ENCODE measurements at places on chromosomes 2 and 18.

DNA sequence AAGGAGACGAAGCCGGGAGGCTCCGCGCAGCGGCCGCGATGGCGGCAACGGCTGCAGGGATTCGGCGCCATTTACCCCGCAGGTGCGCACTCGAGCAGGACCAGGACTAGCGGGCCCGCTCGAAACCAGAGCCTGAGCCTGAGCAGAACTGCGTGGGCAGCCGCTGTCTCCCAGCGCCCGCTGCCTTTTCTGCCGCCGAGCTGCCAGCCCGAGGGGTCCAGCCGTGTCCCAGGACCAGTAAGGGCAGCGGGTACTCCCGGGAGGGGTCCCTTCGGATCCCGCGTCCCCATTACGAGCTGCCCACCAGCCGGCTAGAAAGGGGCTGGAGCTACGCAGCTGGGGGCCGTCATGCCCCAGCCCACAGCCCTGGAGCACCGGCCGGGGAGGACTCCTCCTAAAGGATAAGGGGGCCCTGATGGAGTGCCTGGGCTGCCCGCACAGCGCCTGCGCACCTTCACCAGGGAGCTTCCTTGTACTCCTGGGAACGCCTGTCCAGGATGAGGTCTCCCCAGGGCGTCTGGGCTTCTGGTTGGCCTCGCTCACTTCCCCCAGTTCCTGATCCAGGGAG lies 9.9 kb downstream of the ALPP start:
- DNase-seq, result no peak

DNA sequence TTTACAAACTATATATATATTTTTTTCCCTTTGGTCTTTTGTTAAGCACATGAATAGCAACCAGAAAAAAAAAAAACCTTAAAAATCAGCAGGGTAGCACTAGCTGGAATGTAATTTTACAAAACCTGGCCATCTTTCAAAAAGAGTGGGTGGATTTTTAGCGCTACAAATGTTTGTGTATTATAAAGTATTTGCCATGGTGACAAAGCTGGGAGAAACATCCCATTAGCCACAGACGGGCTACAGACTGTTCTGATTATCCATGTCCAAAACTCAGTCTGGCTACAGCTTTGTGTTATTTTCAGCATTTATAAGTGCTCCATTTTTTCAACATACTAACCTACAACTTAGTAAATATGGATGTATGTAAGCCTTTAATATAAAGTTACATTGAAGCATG lies 249.5 kb upstream of the TANK start:
- DNase-seq, result no peak

GRCh38 chr18:34203866-34204265 lies 20.8 kb downstream of the NOL4 start:
- DNase-seq, result no peak

DNA sequence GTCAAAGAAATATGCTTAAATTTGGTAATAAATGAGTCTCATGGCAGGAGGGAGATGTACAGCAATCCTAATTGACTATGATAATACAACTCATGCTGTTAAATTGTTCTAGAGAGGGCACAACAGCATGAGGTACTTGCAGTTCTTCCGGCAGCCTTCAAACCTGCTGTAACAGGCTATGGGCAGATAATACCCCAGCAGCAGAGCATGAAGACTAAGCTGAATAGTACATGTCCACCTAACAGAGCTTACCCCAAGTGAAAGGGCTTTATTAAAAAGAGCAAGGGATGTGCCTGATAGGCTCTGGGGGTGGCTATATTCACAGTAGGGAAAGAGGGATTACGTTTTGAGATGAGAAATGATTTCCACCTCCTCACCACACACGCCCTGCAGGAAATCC lies 28.9 kb downstream of the MRO start:
- DNase-seq, result no peak

DNA sequence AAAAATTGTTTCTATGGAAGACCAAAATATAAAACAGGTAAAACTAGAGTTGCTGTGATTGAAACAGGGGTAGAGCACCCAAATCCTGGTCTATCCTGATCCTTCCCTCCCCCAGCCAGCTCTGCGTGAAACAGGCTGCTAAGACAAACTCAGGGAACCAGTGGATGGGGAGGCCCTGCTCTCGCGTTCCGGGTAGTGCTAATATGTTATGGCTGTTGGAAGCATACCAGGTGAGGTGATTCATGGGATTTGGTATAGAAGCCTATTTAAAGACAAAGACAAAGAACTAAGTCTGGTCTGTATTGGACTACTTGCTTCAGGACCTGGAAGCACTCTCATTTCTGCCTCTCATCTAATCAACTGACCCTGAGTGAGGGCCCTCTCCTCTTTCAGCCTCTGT lies 63.0 kb upstream of the CCBE1 start:
- DNase-seq, result no peak

GRCh38 chr2:158101384-158101926 lies at the start of gene UPP2:
Gene UPP2, plus strand, starts transcription at chr2:158101876. Its CDS starts 188 bp downstream, at chr2:158102064.
- DNase-seq, result peak; percentile 18

DNA sequence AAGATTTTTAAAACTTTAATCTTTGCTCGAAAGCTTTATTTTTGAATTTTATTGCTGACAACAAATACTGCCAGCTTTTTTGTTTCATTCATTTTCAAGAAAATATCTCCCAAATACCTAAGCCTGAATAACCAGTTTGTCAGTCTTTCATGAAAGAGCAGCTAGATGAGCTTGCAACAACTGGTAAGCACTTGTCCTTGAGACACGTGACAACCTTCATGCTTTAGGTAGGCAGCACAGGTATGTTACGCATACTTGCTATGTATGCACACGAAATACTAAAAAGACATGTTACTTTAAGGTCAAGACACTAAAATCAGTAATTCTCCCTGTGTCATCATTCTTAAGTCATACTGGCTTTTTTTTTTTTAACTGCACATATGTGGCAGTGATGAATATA lies 12.3 kb downstream of the CEBPZ start:
- DNase-seq, result no peak

DNA sequence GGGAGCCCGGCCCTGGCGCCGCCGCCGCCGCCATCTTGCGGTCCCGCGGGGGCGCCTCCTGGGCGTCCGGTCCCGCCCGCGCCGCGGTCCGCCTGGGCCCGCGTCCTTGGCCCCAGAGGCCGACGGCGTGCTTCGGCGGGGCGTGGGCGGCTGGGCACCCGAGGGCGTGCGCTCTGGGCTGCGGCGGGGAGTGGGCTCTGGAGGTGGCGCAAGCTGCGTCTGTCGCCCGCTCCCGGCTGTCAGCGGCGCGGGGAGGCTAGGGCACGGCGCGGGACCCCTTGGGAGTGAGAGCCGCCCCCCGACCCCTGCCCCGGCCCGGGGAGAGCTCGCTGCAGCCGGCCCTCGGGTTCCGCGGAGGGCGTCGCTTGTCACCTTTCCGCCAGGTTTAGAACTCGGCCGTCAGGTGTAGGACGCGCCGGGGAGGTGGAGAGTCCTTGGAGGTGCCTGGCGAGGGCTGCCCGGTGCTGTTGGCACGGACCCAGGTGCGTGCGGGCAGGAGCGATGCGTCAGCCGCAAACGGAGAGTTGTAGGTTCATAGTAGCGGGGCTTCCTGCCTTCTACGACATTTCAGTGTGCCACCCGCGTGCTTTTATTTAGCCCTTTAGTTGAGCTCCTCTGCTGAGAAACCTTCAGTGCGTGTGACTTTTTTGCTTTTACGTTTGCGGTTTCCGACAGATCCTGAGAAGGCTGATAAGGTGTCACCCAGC lies 921 bp downstream of the VAPA start:
- DNase-seq, result peak; percentile 42

DNA sequence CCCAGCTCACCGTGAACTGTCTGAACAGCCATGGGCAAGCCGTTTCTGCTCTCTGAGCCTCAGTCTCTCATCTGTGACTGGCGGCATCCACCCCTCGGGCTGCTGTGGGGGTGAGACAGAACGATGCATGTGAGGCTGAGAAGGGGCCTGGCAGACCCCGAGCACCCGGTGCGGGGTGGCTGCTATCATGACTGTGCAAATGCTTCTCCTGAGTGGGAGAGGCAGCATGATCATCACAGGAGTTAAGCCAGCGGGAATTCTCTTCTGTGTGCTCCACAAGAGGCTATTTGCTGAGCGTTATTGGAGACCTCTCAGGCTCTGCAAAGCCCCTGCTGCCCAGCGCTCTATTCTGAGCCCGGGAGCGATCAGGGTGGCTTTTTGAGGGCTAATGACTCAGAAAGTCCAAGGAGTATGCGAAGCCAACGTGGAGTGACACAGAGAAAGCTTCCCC lies 45.8 kb upstream of the ID2 start:
- no peak for DNase-seq

GRCh38 chr2:167491788-167492187 lies 603.5 kb downstream of the XIRP2 start:
- no peak for DNase-seq

DNA sequence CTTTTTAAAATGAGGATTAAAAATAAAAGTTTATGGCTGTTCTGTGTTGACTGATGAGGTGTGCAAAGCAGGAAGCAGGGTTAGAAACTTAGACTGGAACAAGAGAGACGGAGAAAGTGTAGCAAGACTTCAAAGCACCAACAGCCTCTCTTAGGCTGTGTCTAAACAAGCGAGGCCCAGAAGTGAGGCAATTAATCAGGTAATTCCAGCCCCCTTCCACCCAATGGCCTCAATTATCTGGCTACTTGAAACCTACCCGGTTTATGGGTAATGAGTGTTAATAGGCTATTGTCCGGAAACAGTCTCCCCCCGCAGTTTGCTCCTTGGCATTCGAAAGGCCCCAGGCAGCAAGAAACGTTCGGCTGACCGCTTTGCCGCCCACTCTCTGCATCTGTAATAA lies 171.7 kb upstream of the MYCN start:
- no peak for DNase-seq

DNA sequence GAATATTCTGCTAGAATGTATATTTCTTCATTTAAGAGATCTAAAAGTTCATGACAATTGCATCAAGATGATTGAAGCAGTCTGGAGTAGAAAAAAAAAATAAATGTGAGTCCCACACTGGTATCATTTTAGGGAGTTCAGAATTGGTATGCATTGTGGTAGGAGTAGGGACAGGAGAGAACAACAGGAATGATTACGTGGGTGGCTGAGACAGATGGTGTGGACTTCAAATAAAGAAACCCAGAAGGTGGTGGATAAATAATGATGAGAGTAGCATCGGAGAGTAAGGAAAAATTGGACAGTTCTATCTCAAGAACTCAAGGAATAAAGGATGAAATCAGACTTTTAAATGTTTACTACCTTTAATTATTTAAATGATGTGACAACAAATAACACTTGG lies 289.6 kb downstream of the GALNT13 start:
- no peak for DNase-seq

- DNase-seq, result peak; percentile 39
These were observed 980 bp upstream of the PDE6D start for GRCh38 chr2:231781798-231782726.

GRCh38 chr2:26609205-26609631 lies 31.9 kb downstream of the CIB4 start:
- DNase-seq, result no peak

- no peak for DNase-seq
These were observed 20.7 kb downstream of the ST8SIA5 start for GRCh38 chr18:46736135-46736534.

DNA sequence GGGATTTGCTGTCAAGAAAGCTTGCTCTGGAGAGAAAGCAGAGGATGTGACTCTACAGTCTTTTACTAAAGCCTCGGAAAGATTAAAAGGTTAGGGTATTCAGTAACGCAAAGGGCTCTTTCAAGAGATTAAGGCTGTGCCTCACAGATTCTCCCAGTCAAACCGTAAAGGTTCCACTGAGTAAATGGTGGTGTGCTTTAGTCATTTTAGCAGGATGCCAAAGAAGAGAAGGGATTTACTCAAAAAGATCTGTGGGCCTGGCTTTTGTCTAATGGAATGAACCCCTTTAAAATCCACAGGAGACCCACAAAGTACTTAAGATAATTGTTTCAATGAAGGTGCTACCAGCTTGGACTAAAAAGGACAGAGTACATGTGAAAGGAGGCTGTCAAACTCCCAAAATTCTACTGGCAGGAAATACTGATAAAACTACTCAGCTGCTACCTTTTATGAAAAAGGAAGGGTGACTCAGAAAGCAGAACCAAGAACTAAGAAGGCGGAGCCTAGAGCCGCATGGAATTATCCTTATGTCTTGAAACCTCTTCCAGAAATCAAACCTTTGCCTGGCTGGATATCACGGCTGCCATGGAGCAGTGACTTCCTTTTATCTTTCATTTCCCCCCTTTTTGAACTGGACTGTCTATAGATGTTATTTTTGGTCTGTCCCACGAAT lies 670.2 kb upstream of the ZEB2 start:
- DNase-seq, result peak; percentile 62

GRCh38 chr2:58293056-58293455 lies 51.9 kb upstream of the FANCL start:
- DNase-seq, result no peak

DNA sequence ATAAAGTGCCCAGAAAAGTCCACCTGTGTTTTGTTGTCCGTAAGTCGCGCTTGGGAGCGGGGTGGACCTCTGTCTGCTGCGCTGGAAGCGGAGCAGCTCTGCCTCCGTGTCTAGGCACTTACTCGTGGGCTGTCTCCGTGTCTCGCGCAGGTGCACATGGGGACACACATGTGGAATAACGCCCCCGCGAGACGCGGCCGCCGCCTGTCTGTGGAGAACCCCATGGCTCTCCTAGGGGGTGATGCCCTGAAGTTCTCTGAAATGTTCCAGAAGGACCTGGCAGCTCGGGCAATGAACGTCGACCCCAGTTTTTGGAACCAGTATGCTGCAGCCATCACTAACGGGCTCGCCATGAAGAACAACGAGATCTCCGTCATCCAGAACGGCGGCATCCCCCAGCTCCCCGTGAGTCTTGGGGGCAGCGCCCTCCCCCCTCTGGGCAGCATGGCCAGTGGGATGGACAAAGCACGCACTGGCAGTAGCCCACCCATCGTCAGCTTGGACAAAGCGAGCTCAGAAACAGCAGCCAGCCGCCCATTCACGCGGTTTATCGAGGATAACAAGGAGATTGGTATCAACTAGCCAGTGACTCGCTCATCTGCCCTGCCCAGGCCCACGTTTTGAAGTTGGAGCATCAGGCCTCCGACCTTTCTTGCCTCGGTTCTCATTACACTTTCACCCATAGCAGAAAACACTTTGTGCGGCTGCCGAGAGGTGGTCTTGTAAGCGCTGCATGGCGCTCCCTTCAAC lies 17.3 kb downstream of the SALL3 start:
- DNase-seq, result no peak

- DNase-seq, result no peak
These were observed 18.4 kb upstream of the WIPF1 start for GRCh38 chr2:174615871-174616436.

DNA sequence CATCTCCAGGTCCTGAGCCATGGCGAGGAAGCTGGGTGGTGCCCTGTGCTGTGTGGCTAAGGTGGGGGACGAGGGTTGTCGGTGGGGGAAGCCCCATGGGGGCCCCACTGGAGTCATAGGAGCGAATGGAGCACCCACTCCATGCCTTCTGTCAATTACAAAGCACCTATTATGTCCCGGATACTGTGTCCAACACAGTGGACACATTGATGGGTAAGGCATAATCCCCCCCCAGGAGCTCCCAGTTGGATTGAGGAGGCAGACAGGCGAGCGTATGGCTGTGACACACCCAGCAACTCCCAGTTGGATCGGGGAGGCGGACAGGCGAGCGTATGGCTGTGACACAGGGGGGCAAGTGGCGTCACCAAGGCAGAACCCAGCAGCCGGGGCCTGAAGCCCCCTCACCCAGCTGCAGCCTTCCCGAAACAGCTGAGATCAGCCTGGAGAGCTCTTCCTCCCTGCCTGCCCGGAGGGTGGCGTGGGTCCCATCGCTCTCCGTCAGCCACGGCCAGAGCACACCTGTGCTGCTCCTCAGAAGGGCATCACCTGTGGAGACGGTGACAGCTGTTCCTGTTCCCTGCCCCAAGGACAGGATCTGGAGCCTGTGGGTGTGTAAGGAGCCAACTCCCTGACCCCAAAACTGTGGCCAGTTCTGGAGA lies 69.6 kb downstream of the HPCAL1 start:
- DNase-seq, result no peak

GRCh38 chr2:26562811-26563645 lies 78.1 kb downstream of the CIB4 start:
- DNase-seq, result no peak
